Daoy (cell line): ENCODE measurements at places on chromosomes 11 and 22. TPM values are rescaled to one million over a fixed set of nuclear protein-coding genes. Genes with fewer than 3 reads are reported as not detected.

DNA sequence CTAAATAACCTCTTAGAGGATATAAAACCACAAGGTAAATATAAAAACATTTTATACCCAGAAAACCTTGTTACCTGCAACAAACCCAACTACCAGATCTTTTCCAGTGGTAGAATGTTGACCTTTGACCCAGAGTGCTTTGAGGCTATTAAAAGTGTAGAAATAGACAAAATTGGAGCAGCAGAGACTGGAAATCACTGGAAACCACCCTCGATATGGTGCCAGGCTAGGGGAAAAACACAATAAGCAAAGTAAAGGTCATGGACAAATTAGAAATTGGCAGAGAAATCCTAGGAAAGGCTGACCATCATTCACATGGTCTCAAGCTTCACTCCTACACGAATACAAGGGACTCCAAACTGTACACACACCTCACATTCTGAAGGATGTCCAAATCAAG, 26.7 kb downstream of the SLC25A17 start:
- no peak for DNase-seq

DNA sequence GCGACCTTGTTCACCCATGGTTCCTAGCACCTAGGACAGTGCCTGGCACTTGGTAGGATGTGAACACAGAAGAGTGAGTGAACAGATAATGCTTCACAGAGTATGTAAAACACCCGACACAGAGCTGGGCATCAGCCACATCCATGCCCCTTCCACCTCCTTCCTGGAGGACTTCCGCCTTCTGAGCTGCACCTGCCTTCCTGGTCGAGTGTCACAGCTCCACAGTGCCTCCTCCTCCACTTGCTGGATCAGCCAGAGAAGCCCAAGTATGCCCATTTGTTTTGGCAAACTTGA, 20.1 kb downstream of the PRDM11 start:
- DNase-seq = no peak

- no peak for DNase-seq
Measured at GRCh38 chr22:37588546-37589215, 8.8 kb upstream of the LGALS2 start.

DNA sequence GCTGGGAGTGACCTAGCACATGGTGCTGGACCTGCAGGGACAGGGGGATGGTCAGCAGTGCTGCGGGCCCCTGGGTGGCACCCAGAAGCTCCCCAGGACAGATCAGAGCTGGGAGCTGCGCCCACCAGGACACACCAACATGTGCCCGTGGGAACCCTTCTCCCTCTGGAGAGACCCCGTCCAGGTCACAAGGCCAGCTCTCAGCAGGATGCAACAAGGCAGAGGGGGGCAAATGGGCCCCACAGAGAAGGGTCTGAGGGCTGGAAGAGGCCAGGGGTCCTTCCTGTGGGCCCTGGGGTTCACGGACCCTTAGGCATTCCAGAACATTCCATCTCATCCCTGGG, 6.2 kb downstream of the DUSP8 start:
- no peak for DNase-seq

- no peak for DNase-seq
Measured at GRCh38 chr11:70853770-70854108, 398.6 kb downstream of the SHANK2 start.

DNA sequence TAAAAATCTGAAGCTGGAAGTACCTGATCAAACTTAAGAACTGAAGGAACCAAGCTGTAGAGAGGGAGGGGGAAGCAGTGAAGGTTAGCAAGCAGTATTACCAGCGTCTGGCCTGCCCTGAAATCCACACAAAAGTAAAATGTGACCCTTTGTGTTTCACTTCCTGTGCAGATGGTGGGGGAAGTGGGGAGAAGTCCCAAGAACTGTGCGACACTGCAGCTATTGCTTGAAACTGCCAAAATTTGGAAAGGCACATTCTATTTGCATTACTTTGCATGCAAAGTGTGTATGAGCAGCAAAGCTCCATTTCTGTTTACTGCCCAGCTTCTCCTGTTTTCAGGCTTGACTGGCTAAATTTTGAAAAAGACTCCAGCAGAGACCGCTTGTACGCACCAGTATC, 72.1 kb upstream of the BMAL1 start:
- no peak for DNase-seq

DNA sequence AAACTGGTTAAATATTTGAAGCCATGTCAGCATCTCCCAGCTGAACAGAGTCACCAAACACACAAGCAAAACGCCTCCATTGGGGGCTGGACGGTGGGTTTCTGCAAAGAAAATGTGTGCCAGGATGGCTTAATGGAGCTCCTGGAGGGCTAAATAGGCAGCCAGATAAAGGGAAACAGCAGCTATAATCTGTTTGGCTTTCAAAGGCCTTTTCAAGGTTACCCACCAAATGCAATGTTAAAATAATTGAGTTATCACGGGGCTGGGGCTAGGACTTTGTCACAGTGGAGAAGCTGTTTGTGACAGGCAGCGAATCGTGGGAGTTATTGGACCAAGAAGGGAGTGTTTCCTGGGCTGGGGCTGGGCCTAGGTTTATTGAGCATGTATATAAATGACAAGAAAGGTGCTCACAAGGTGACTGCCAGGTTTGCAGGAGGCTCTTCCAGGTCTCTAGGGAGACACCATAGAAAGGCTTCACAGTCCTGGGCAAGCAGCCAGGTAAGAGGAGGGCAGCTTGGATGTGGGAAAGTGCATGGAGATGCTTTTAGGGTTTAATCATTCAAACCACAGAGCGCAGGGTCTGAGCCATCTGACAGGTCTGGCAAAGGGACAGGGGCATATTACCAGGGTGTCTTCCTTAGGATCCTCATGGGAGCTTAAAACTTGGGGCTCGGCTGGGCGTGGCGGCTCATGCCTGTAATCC, 28.3 kb downstream of the GRIK4 start:
- DNase-seq = peak; percentile 77

GRCh38 chr11:22460181-22460580, 122.0 kb downstream of the SLC17A6 start:
- DNase-seq = no peak

DNA sequence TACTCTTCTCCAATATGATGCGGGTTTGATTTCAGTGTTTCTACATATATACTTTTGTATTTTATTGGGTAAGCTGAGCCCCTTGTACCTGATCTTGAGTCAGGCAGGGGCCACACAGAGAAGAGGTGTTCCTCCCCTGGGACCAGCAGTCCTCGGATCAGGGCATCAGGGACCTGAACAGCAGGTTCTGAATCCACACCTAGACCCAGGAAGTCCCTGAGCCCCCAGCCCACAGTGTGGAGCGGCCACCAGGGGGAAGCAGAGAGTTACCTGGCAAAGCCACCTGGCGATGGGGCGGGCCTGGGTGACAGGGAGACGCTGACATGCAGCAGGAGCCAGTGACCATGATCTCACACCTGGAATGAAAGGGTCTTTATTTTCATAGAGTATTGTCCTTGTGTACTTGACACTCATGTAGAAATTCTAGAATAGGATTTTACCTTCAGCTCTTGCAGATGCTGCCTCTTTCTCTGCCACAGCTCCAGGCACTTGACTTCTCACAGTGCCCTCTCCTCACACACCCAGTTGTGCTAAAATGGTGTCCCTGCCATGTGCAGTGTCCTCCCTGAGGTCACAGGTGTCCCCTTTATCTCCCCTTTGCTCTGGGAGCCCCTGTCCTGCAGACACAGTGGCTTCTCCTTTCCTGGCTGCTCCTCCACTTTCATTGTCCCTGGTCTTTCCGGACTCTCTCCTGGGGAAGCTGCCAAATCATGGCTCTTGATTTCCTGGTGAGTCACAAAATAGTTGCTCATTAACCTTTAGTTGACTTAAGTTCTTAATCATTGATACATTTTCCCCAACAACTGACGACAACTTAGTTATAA, 48.5 kb downstream of the GGTLC2 start:
- DNase-seq = peak; percentile 50

DNA sequence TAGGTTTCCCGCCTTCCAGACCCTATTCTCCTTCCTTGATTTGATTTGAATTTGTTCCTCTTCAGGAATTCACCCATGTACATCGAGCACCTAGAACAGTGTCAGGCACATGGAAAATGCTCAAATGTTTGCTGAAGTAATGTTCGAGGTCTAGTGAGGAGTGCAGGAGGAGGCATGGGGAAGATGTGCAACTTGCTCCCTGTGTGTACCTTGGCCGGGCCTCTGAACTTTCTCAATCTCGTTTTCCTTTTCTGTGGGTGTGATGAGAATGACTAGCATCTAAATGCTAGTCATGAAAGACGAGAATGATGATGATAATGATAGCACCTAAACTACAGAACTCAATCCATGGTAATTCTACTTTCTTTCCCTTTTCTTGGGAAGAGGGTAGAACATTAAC, 279.1 kb upstream of the PLET1 start:
- no peak for DNase-seq

DNA sequence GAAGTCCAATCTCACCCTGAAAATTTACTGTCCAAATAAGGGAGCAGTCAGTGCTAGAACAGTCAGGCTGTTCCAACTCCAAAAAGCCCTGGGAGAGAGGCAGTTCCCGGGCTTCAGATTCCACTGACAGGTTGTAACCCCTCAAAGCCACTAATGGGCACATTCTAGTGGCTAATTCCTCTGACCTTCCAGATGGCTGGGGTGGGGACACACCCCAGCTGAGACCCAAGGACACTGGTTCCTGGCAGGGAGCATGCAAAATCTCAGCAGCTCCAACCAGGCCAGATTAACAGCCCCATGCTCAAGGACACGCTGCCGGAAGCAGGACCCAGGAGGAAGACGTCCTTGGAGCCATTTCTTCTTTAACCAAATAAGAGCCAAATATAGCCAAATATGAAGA, 92.7 kb downstream of the RPL27A start:
- DNase-seq = no peak

- no peak for DNase-seq
Measured at GRCh38 chr22:19645905-19646304, 68.4 kb upstream of the SEPTIN5 start.

DNA sequence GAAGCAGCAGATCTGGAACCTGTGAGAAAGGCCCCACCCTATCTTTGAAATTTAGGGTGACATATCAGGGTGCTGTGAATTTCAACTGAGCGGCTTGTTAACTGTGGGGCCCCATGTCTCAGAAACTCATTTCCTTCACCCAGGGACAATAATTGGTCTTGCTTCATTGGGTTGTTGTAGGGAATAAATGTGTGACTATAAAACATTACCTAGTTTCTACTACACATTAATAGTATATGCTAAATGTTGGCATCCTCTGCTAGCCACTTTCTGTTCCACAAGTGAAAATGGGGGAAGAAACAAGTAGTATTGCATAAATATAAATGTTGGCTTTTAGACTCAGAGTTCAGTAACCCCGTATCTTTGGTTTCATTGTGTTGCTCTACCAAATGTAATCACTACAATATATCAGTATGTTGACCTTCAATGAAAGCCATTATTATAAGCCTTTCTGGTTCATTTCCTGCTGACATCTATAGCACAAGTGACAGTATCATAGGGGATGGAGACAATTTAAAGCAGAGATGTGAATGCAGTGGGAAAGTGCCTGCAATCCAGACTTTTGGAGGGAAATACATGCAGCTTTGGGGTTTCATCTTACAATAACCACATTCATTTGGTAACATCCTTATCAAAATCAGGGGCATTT, 905.5 kb upstream of the RAG2 start:
- DNase-seq = no peak

- DNase-seq = no peak
Measured at GRCh38 chr11:133366147-133366546, 166.2 kb downstream of the OPCML start.

DNA sequence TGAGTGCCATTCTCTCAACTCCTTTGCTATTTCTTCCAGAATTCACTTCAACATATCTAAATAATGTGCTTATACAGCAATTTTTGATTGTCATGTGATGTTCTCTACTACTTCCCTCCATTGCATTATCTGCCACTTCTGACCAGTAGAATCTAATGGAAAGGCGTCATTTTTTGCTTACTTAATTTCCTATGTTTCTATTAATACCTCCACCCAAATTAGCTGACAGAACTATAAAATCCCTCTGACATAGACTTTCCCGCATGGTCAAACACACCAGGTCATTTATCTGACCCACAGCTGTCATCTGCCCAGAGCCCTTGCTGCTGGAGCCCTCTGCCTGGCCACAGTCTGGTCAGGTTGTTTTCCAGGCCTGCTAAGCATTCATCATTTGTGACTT, 258.6 kb upstream of the NARS2 start:
- DNase-seq = no peak

Gene FAR1
- total RNA-seq = 47.1 and 52.7 TPM in 2 replicates

Gene TYR
- not detected in 2 replicates for total RNA-seq

Gene MAPK8IP2
- 3.7 and 4.4 TPM in 2 replicates for total RNA-seq

Gene FJX1
- total RNA-seq = 24.2 and 29.4 TPM in 2 replicates

Gene TRIOBP
- total RNA-seq = 42.9 and 45.3 TPM in 2 replicates

Gene CRYBB2
- not detected in 2 replicates for total RNA-seq
